ENCODE measurements at places on chromosomes 7 and 10. TPM values are rescaled to one million over a fixed set of nuclear protein-coding genes. Genes with fewer than 3 reads are reported as not detected.

The AKR1E2 gene
- total RNA-seq = 5.8 TPM

The MINPP1 gene
- 13.1 TPM for total RNA-seq

The RBP3 gene
- total RNA-seq = not detected

The WNT8B gene
- total RNA-seq = not detected

The NOBOX gene
- not detected for total RNA-seq

The C10orf53 gene
- total RNA-seq = not detected

The EN2 gene
- total RNA-seq = 0.13 TPM

The TMEM178B gene
- total RNA-seq = 20.0 TPM

The CD36 gene
- total RNA-seq = 10.0 TPM

The ZCWPW1 gene
- total RNA-seq = 3.0 TPM

DNA sequence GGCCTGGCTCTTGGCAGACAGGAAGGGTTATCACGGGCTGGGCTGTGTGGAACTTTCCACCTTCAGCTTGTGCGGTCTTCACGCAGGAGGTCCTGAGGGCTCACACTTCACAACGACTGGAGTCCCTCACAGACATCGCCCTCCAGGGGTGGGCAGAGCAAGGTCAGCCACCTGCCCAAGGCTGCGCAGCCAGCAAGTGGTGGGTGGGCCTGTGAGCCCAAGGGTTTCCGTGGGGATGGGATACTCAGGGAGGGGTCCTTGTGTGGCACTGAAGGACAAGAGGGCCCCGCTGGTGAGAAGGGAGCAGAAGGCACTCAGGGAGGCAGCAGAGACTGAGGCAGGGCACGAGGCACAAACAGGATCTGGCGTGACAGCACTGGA lies 22.0 kb downstream of the PDIA4 start:
- no peaks in the 10 kb centered on the region for H3K4me1 ChIP-seq
- no peak overlapping the region for H3K27ac ChIP-seq
- H3K4me3 ChIP-seq = no peak overlapping the region

GRCh38 chr7:75624134-75624832 lies 114.5 kb downstream of the HIP1 start:
- H3K27me3 ChIP-seq = no peaks in the 10 kb centered on the region
- peak overlapping the region; percentile 53 for H3K27ac ChIP-seq
- H3K36me3 ChIP-seq = no peaks in the 10 kb centered on the region
- H3K4me1 ChIP-seq = peaks cover 8% of the 10 kb centered on the region

DNA sequence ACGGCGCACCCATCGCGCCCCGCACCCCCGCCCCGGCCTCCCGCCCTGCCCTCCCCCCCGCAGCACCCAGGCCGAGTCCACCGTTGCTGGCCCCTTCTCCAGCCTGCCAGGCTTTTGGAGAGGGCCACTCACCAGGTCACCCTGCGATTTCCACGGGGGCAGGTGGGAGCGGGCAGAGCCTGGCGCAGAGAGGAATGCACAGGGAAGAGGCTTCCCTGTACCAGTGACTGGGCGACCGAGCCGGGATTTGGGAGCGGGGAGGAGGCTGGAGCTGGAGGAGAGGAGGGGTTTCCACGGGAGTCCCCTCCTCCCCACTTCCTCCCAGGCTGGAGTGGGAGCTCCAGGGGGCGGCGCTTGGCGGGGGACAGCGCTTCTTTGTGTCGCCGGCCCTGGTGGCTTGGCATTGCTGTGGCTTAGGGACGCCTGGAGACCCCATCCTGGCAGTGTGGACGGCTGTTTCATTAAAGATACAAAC lies 19.3 kb downstream of the TCAF1 start:
- H3K27ac ChIP-seq = peak overlapping the region; percentile 44
- peak overlapping the region; percentile 73 for H3K4me3 ChIP-seq
- no peaks in the 10 kb centered on the region for H3K27me3 ChIP-seq

GRCh38 chr7:29957521-29958310 lies 31.9 kb downstream of the SCRN1 start:
- no peaks in the 10 kb centered on the region for H3K4me1 ChIP-seq
- H3K27ac ChIP-seq = no peak overlapping the region
- no peak overlapping the region for H3K4me3 ChIP-seq
- H3K27me3 ChIP-seq = no peaks in the 10 kb centered on the region
- DNase-seq = no peak

DNA sequence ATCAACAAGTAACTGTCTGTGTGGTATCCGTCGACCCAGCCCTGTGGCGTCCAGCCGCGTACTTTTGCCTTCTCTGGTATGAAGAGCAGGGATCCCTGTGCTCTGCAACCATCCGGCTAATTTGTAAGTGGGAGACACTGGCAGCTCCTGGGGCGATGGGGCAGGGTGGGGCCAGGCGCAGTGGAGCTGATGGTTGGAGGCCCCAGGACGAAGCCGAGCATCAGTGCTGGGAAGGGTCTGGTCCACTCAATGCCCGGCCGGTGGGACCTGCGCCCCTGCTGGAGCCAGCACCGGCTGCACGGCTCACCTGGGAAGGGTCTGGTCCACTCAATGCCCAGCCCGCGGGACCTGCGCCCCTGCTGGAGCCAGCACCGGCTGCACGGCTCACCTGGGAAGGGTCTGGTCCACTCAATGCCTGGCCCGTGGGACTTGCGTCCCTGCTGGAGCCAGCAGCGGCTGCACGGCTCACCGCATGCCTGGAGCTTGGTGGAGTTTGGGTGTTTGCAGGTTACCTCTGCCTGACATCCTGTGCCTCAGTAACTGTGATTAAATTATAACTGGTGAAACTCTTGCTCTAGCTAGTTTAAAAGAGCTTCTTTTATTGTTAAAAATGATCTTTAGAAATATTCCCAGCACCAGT lies 96.1 kb downstream of the NKX6-2 start:
- H3K4me1 ChIP-seq = no peaks in the 10 kb centered on the region
- DNase-seq = no peak
- no peaks in the 10 kb centered on the region for H3K27me3 ChIP-seq
- H3K36me3 ChIP-seq = peaks cover 8% of the 10 kb centered on the region
- no peak overlapping the region for H3K27ac ChIP-seq

- H3K4me1 ChIP-seq = peaks cover 47% of the 10 kb centered on the region
- H3K27me3 ChIP-seq = no peaks in the 10 kb centered on the region
- no peaks in the 10 kb centered on the region for H3K36me3 ChIP-seq
- DNase-seq = peak; percentile 69
- H3K4me3 ChIP-seq = peak overlapping the region; percentile 88
These were observed 589 bp downstream of the LDB1 start for GRCh38 chr10:102119417-102120141.

- no peak overlapping the region for H3K4me3 ChIP-seq
- no peak for DNase-seq
- H3K4me1 ChIP-seq = no peaks in the 10 kb centered on the region
- H3K36me3 ChIP-seq = no peaks in the 10 kb centered on the region
- no peaks in the 10 kb centered on the region for H3K27me3 ChIP-seq
These were observed 207.9 kb downstream of the PLXNA4 start for GRCh38 chr7:132368246-132368900.

DNA sequence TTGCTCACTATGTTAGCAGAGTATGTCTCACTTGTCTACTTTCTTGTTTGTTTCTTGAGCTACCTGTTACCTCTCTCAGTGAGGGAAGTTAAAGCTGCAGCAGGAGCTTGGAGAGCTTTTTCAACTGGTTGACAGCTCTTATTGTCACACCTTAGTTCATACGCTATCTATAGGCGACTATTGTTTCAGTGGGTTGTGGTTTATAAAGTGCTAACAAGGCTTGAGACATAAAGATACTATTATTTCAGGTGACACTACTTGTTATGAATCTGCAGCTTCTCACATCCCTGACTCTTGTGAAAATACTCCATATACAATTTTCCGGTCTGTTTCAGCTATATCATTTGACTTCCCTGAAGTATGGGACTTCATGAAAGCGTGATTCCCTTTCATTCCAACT lies 167.4 kb downstream of the CSTF2T start:
- H3K4me1 ChIP-seq = no peaks in the 10 kb centered on the region
- DNase-seq = no peak
- no peak overlapping the region for H3K27ac ChIP-seq
- H3K27me3 ChIP-seq = no peaks in the 10 kb centered on the region
- H3K4me3 ChIP-seq = no peak overlapping the region
- H3K36me3 ChIP-seq = no peaks in the 10 kb centered on the region

DNA sequence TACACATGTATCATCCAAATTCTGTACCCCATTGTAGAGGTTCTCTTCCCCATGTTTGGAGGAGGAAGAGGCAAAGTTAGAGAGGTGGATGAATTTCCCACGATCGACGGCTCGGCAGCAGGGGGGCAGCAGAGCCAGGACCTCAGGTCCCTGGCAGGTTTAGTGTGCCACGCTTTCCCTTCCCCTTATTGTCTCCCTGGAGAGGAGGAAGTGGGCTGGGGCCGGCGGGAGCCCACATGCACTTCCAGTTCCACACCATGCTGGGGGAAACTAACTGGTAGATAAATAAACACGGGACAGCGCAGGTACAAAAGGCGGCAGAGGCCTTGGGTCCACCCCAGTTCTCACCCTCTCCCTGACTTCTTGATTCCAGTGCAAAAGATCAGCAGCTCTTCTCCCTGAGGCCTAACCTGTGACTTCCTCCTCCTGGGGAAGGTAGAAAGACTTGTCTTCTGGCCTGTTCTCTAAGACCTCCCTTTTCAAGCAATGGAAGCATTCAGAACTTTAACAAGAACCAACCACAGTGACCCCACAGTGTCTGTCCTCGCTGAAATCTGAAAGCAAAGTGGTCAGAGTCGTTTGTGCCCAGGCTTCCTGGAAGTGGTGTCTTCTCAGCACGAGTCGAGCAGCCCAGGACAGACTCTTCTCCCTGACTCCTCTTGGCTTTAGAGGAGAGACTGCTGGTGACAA lies 30.5 kb upstream of the SRGN start:
- no peaks in the 10 kb centered on the region for H3K27me3 ChIP-seq
- no peaks in the 10 kb centered on the region for H3K36me3 ChIP-seq
- no peak overlapping the region for H3K4me3 ChIP-seq
- peak overlapping the region; percentile 34 for H3K27ac ChIP-seq
- DNase-seq = peak; percentile 14

GRCh38 chr7:91311839-91312238 lies 47.6 kb downstream of the FZD1 start:
- no peaks in the 10 kb centered on the region for H3K36me3 ChIP-seq
- no peak for DNase-seq
- H3K4me3 ChIP-seq = no peak overlapping the region
- no peaks in the 10 kb centered on the region for H3K27me3 ChIP-seq

- H3K27ac ChIP-seq = no peak overlapping the region
- peak; percentile 75 for DNase-seq
- no peaks in the 10 kb centered on the region for H3K36me3 ChIP-seq
- H3K4me3 ChIP-seq = no peak overlapping the region
- no peaks in the 10 kb centered on the region for H3K27me3 ChIP-seq
These were observed 114.7 kb upstream of the FAM171A1 start for GRCh38 chr10:15485684-15486316.

DNA sequence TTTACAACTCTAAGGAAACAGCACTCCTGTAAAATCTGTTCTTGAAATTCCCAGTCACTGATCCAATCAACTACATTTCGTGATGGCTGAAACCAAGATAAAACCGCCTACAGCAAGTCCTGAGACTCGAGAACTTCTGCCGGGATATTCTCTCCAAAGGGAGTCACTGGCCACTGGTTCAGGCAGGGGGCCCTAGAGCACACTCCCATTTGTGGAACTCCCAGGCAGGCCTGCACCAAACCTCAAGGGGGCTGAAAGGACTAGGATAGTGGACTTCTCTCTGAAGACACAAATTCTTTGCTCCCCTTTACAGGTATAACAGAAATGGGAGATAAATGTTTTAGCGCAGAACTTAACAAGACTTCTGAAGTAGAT lies 16.3 kb downstream of the CYTH3 start:
- H3K27ac ChIP-seq = no peak overlapping the region
- H3K36me3 ChIP-seq = no peaks in the 10 kb centered on the region
- DNase-seq = no peak

GRCh38 chr7:28547115-28547514 lies 134.8 kb downstream of the CREB5 start:
- H3K27ac ChIP-seq = no peak overlapping the region
- DNase-seq = no peak
- no peaks in the 10 kb centered on the region for H3K27me3 ChIP-seq

DNA sequence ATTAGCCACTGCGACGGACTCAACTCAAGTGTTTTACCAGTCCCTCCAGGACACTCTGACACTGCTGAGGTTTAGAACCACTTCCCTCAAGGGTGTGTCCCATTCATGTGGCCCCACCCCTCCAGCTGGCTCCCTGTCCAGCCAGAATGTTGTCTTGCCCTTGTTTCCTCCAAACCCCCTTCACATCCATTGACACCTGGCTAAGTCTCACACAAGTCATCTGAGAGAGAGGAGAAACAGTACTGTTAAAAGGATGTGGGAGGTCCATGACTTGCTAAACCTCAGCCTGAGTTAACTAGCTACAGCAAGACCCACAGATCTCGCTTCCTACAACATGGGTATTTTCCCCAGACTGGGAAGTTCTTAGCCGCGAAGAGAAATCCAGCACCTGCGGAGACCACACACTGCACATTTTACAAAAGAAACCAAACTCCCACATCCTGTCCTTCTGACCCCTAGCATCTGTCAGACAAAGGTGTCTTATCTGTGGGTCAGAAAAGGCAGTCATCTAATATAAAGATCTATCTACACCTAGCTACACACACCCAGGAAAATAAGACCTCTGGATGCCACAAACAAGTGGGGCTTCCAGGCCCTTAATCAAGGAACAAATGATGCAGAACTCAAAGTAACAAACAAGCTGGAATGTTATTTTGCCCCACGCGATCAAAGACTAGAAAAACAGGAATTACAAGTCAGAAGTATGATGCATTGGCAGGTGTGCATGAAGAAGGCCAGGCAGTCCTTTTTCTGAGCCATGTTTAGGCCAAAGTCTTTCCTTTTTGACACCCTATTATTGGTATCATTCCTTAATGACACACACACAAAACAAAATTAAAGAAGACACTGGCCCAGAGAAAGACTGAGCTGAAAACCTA lies 13.9 kb downstream of the OSBPL3 start:
- peaks cover 9% of the 10 kb centered on the region for H3K4me1 ChIP-seq
- peak overlapping the region; percentile 91 for H3K27ac ChIP-seq
- no peak overlapping the region for H3K4me3 ChIP-seq
- H3K36me3 ChIP-seq = no peaks in the 10 kb centered on the region

- no peak overlapping the region for H3K27ac ChIP-seq
- H3K36me3 ChIP-seq = no peaks in the 10 kb centered on the region
- peak; percentile 19 for DNase-seq
- no peak overlapping the region for H3K4me3 ChIP-seq
- H3K4me1 ChIP-seq = no peaks in the 10 kb centered on the region
These were observed 45.8 kb upstream of the GLCCI1 start for GRCh38 chr7:7922684-7923385.

DNA sequence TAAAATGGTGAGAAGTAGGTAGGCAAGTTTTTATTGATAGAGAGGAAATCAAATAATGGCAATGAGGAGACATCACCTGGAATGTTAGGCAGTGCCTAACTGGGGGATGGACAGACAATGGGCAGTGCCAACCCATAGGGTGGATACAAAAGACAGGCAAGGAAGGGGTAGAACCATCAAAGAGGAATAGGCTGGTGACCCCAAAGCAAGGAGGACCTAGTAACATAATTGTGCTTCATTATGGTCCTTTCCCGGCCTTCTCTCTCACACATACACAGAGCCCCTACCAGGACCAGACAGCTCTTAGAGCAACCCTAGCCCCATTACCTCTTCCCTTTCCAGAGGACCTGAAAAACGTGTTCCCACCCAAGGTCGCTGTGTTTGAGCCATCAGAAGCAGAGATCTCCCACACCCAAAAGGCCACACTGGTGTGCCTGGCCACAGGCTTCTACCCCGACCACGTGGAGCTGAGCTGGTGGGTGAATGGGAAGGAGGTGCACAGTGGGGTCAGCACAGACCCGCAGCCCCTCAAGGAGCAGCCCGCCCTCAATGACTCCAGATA lies 30.0 kb downstream of the PRSS2 start:
- no peak overlapping the region for H3K4me3 ChIP-seq
- H3K27me3 ChIP-seq = peaks cover 24% of the 10 kb centered on the region
- H3K4me1 ChIP-seq = no peaks in the 10 kb centered on the region
- no peak overlapping the region for H3K27ac ChIP-seq
- no peak for DNase-seq

GRCh38 chr10:17024461-17024860 lies 105.2 kb downstream of the CUBN start:
- H3K27ac ChIP-seq = no peak overlapping the region
- H3K4me3 ChIP-seq = no peak overlapping the region
- DNase-seq = no peak
- H3K4me1 ChIP-seq = no peaks in the 10 kb centered on the region
- no peaks in the 10 kb centered on the region for H3K27me3 ChIP-seq
